HepG2 (cell line): ENCODE measurements at places on chromosomes 1 and 21. TPM values are rescaled to one million over a fixed set of nuclear protein-coding genes. Genes with fewer than 3 reads are reported as not detected.

Gene MRPL55
- 92.9 and 97.9 TPM in 2 replicates for total RNA-seq

Gene SLAMF9
- not detected in 2 replicates for total RNA-seq

Gene AIDA
- total RNA-seq = 17.5 and 41.4 TPM in 2 replicates

Gene FAM3B
- total RNA-seq = 41.9 and 62.0 TPM in 2 replicates

Gene CLCA1
- not detected in 2 replicates for total RNA-seq

Gene DNALI1
- 0.42 and 0.52 TPM in 2 replicates for total RNA-seq

Gene UBXN11
- 3.2 and 9.3 TPM in 2 replicates for total RNA-seq

Gene MX2
- 35.7 and 46.9 TPM in 2 replicates for total RNA-seq

Gene LRRN2
- total RNA-seq = not detected in 2 replicates

Gene TMEM51
- total RNA-seq = 6.3 and 12.2 TPM in 2 replicates

Gene SLC22A15
- 0.24 and 0.27 TPM in 2 replicates for total RNA-seq

DNA sequence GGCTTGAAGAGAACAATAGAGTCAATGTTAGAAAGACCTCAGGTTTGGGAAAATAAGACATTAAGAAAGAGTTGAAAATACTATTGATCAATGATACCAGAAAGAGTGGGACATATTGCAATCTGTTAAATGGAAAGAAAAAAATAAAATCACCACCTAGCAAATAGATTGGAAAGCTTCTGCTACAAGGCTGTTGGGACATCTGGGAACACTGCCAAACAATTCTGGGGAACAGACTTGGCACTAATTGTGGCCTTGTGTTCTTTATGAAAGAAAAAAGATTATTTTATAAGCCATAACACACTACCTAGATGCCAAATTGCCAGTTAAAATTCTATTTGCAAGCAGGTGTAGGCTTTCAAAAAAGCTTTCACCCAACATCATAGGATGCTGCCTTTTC lies 137.8 kb downstream of the TSEN15 start:
- no peaks in the 10 kb centered on the region for H3K4me1 ChIP-seq
- no peak overlapping the region for H3K4me3 ChIP-seq
- H3K36me3 ChIP-seq = no peaks in the 10 kb centered on the region
- H3K27me3 ChIP-seq = peaks cover 1% of the 10 kb centered on the region; the same call in 1 of the 2 replicates

- no peaks in the 10 kb centered on the region for H3K36me3 ChIP-seq
- no peak for DNase-seq
- no peak overlapping the region for H3K27ac ChIP-seq
- H3K4me1 ChIP-seq = peaks cover 21% of the 10 kb centered on the region
- no peak overlapping the region for H3K4me3 ChIP-seq
These were observed 85.3 kb upstream of the GPR88 start for GRCh38 chr1:100452641-100453040.

- H3K4me1 ChIP-seq = peaks cover 41% of the 10 kb centered on the region
- H3K36me3 ChIP-seq = peaks cover 28% of the 10 kb centered on the region
- H3K27me3 ChIP-seq = no peaks in the 10 kb centered on the region
- DNase-seq = no peak
These were observed 16.4 kb downstream of the COG2 start for GRCh38 chr1:230658691-230659090.

- no peaks in the 10 kb centered on the region for H3K36me3 ChIP-seq
- H3K4me1 ChIP-seq = no peaks in the 10 kb centered on the region
- H3K4me3 ChIP-seq = no peak overlapping the region
These were observed 24.9 kb upstream of the KCNC4 start for GRCh38 chr1:110185181-110185580.

DNA sequence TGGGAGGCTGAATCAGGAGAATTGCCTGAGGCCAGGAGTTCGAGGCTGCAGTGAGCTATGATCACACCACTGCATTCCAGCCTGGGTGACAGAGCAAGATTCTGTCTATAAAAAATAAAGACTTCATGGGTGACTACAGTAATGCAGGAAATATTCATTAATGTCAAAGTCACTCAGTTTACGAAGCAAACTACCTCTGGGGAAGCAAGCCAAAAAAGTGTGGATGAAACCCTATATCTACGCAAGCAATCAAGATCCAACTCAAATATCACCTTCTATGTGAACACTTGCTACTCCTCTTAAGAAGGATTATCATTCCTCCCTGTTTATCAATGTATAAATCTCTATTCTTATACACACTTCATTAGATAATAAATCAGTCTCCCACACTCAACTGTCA lies 434.8 kb downstream of the SETD4 start:
- no peak for DNase-seq
- no peaks in the 10 kb centered on the region for H3K4me1 ChIP-seq
- no peak overlapping the region for H3K4me3 ChIP-seq
- no peaks in the 10 kb centered on the region for H3K36me3 ChIP-seq
- H3K27me3 ChIP-seq = no peaks in the 10 kb centered on the region
- H3K27ac ChIP-seq = no peak overlapping the region

DNA sequence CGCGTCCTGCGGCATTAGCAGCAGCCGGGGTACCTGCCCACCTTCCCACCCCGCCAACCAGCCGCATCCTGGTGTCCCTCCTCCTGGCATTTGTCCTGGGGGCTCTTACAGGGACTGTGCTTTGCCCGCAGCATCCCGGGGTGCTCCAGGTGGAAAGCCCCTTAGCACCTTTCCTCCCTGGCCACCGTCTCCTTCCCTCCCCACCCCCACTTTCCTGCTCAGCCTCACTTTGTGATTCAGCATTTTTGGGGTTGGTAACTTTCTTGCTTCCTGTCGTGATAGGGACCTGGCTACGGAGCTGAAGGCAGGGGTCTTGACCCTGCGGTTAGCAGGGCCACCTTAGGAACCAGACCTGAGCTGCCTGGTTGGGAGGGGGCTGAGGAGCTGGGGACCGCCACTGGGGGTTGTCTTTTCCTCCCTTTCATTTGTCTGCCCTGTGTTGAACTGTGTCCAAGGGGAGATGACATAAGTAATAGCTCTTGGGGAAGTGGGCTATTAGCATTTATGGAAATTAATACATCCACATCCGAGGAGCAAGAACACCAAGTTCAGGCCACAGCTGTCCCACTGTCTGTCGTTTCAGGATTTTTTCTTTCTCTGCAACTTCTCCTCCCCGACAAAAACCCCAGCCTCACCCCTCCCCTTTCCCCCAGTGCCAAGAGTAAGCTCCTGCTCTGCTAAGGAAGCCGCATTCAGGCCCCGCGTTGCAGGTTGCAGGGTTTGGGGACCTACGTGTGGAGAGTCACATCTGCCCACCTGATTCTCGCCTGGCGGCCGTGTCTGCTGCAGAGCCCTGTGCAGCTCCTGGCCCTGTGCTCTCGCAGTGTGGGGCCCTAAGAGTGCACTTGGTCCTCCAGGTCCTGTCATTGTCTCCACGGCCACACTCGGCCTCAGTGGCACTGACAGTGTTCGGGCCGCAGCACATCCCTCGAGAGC lies 1.6 kb upstream of the NPHP4 start:
- H3K27ac ChIP-seq = no peak overlapping the region
- H3K4me1 ChIP-seq = peaks cover 42% of the 10 kb centered on the region
- no peaks in the 10 kb centered on the region for H3K27me3 ChIP-seq
- H3K4me3 ChIP-seq = peak overlapping the region; percentile 69

DNA sequence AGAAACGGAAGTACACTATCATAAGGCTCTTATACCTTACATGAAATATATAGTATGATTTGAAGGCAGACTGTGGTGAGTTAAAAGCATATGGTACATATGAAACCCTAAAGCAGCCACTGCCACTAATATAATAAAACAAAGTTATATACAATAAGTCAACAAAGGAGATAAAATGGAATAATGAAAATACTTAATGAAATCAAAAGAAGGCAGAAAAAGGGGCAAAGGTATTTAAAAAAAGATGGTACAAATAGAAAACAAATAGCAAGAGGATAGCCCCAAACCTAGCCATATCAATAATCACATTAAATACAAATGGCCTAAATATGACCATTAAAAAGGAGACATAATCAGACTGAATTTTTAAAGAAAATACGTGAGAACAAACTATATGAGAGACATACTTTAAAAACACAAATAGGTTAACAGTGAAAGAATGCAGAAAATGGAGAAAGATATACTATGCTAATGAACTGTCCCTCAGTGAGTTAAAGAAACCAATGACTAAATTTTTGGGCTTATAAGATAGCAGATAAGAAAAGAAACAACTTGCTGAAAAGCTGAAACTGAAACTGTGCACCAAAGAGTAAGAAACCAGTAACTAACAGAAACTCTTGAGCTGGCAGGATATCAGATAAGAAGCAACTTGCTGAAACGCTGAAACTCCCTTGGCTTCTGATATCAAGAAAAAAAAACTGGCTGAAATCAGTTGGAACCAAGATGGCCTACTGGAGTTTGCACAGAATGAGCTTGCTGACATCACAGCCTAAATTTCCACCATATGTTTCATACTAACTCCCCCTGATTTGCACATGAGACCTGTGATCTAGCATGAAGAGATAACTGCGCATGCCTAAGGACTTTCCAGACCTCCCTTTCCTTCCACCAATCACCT lies 44.3 kb upstream of the IL10 start:
- H3K27me3 ChIP-seq = peaks cover 5% of the 10 kb centered on the region; the same call in 1 of the 3 replicates
- H3K4me3 ChIP-seq = no peak overlapping the region
- no peak for DNase-seq
- H3K4me1 ChIP-seq = no peaks in the 10 kb centered on the region
- H3K36me3 ChIP-seq = no peaks in the 10 kb centered on the region

GRCh38 chr21:24118738-24119459 lies 1488.4 kb downstream of the MRPL39 start:
- H3K36me3 ChIP-seq = no peaks in the 10 kb centered on the region
- no peak overlapping the region for H3K27ac ChIP-seq
- DNase-seq = no peak

- H3K27ac ChIP-seq = no peak overlapping the region
- no peak overlapping the region for H3K4me3 ChIP-seq
- no peak for DNase-seq
These were observed 71.9 kb downstream of the CD34 start for GRCh38 chr1:207839083-207839413.

- no peak for DNase-seq
- H3K4me3 ChIP-seq = no peak overlapping the region
- peaks cover 14% of the 10 kb centered on the region for H3K4me1 ChIP-seq
- H3K27me3 ChIP-seq = no peaks in the 10 kb centered on the region
- H3K36me3 ChIP-seq = no peaks in the 10 kb centered on the region
These were observed 133.0 kb downstream of the PTPN14 start for GRCh38 chr1:214418391-214418790.

GRCh38 chr21:34335316-34335715 lies 28.5 kb upstream of the KCNE2 start:
- peaks cover 13% of the 10 kb centered on the region for H3K4me1 ChIP-seq
- no peak overlapping the region for H3K4me3 ChIP-seq
- H3K36me3 ChIP-seq = no peaks in the 10 kb centered on the region
- peaks cover 43% of the 10 kb centered on the region; the same call in 2 of the 3 replicates for H3K27me3 ChIP-seq

- H3K4me1 ChIP-seq = no peaks in the 10 kb centered on the region
- H3K27me3 ChIP-seq = no peaks in the 10 kb centered on the region; the same call in 1 of the 2 replicates
- DNase-seq = no peak
- no peak overlapping the region for H3K27ac ChIP-seq
- H3K36me3 ChIP-seq = no peaks in the 10 kb centered on the region
These were observed 294.7 kb downstream of the SIPA1L2 start for GRCh38 chr1:232335261-232335660.

- H3K4me3 ChIP-seq = no peak overlapping the region
- H3K27ac ChIP-seq = no peak overlapping the region
- peaks cover 10% of the 10 kb centered on the region; the same call in 2 of the 3 replicates for H3K36me3 ChIP-seq
- no peak for DNase-seq
These were observed 49.4 kb downstream of the NFIA start for GRCh38 chr1:61131716-61132115.

DNA sequence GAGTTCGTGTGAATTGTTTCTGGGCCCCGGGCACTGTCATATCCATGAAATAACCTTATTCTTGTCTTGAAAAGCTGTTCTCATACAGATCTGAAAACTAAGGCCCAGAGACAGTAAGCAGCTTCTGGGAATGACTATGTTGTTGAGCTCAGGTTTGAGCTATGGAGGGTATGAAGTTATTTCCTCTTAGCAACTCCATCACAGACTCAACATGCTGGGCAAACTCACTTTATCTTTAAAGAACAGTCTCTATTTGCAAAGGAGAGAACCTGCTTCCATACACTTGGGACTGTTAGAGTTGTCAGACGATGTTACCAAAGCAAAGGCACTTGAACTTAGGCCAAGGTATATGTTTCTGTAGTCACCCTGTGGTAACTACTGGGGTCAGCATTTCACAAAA lies 90.0 kb downstream of the GPR88 start:
- no peaks in the 10 kb centered on the region for H3K27me3 ChIP-seq
- H3K4me3 ChIP-seq = no peak overlapping the region
- no peaks in the 10 kb centered on the region for H3K36me3 ChIP-seq
- no peak for DNase-seq
- no peaks in the 10 kb centered on the region for H3K4me1 ChIP-seq

DNA sequence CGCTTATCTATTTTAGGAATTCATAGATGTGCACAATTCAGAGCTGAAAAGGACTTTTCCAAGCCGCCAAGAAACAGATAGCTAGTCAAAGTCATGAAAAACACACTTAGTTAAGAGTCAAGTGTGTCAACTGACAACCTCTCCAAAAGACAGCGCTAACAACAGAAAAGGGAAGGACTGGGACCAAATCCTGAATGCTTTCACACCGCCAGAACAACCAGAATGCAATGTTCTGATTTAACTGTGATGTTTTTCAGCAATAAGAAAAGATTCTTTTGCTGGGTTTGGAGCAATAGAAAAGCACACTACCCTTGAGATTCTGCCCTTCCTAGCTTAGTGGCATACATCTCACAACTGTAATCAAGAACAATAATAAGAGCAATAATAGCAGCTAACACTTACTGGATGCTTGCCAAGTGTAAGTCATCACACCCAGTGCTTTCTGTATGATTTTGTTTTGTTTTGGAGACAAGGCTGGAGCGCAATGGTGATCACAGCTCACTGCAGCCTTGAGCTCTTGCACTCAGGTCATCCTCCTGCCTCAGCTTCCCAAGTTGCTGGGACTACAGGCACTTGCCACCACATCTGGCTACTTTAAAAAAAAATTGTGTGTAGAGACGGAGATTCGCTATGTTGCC lies 33.9 kb upstream of the SDC3 start:
- no peaks in the 10 kb centered on the region for H3K27me3 ChIP-seq
- H3K36me3 ChIP-seq = peaks cover 81% of the 10 kb centered on the region
- H3K4me1 ChIP-seq = no peaks in the 10 kb centered on the region
- H3K27ac ChIP-seq = no peak overlapping the region

DNA sequence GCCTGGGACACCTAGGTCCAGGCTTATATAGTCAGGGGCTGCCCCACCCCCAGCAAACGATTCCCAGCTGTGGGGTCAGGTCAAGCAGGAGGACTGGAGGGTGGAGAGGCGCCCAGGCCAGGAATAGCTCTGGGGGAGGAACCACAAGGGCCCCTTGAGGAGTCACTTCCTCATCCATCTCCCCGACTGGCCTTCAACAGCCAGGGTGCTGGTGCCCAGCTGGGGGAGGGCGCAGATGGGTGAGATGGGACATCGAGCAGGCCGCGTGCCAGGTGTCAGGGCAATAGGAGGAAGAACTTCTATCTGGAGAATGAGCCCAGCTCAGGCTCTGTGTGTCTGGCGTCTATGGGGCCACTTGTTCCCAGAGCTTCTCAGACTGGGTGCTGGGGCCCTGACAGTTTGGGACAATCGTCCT lies 208 bp upstream of the MYBPH start:
- no peak overlapping the region for H3K27ac ChIP-seq
- H3K27me3 ChIP-seq = peaks cover 6% of the 10 kb centered on the region; the same call in 2 of the 3 replicates
- H3K4me3 ChIP-seq = no peak overlapping the region
